RKO (cell line): ENCODE measurements at places on chromosomes 5 and 9.
A peak's percentile ranks its signal among the peaks of the same experiment; 100 is the strongest.

- DNase-seq, result peak; percentile 49
Observed at GRCh38 chr9:69798744-69799143, 21.9 kb upstream of the CFAP95 start.

DNA sequence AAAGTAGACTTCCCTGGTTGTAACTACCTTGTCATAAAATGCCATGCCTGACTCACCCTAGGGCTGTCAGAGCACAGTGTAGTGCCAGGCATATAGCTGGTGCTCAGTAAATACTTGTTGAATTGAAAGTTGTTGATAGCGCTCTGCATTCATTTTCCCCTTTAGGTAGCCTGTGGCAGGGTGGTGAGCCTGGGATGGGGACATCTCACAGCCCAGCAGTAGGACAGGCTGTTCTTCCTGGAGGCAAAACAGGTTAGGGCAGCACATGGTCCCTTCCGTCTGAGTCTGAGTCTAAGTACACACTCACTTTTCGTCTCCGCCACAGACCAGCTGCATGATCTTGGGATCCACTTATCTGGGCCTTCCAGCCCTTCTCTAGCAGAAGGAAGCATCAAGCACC lies 401.9 kb downstream of the ZSWIM6 start:
- DNase-seq, result no peak

DNA sequence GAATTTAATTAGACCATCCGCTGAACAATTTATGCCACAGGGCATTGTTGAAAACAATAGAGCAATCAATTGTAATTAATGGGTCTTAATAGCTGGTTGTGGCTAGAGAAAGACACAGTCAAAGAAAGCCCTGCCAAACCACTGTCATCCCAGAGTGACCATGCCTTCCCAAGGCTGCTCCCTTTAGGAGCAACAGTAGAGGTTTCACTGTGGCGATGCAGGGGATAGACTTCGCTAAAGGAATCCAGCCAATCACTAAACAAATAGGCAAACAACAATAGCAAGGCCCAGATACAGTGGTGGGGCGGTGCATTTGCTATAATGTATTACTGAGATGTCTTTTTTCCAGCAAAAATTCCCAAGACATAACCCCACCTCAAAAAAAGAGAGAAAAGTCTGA lies 87.8 kb upstream of the SLC27A6 start:
- no peak for DNase-seq

DNA sequence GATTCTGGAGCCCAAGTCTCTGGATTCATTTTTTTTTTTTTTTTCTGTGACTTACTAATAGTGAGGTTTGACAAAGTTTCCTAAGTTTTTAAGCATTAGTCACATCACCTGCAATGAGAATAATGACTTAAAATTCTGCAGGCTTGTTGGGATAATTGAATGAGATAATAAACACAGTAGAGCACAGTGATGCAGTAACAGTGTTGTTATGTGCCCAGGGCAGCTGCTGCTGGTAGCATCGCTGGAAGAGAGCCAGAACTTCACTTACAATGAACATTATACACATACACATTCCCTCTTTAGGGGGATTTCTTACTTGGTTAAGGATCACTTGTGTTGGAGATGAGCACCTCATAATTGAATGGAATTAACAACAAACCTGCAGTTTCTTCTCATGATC lies 78.9 kb downstream of the ALDH7A1 start:
- DNase-seq, result no peak

- no peak for DNase-seq
Observed at GRCh38 chr5:43616535-43616934, 13.6 kb downstream of the NNT start.
